GM12865 (cell line): ENCODE measurements at places on chromosomes 7 and 10.

GRCh38 chr10:89368129-89368528 is 9.7 kb upstream of the IFIT1B start:
- no peak for DNase-seq

GRCh38 chr7:132943645-132944044 is 138.2 kb downstream of the CHCHD3 start:
- no peak for DNase-seq

DNA sequence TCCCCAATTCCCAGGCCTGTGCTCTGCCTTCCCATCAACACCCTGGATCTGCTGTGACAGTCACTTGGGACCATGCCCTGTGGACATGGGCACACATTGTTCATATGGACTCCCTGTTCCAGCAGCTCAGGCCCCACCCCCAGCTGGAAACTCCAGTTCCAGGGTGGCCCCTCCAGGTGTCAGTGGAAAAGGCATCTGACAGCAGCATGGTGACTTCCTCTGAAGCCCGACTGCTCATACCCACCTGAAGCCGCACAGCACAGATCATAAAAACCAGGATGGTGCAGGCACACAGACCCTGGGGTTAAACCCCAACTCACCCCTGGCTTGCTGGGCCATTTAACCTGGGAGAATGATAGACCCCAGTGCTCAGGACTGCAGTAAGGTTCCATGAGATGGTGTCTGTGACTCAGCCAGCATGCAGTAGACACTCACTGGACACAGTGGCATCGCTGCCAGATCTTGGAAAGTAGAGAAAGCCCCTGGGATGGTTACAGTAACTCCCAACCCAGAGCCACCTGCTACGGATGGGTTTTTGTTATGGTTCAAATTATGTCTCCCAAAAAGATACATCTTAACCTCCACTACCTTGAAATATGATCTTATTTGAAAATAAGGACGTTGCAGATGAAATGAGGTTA is 72.6 kb upstream of the NANOS1 start:
- no peak for DNase-seq

DNA sequence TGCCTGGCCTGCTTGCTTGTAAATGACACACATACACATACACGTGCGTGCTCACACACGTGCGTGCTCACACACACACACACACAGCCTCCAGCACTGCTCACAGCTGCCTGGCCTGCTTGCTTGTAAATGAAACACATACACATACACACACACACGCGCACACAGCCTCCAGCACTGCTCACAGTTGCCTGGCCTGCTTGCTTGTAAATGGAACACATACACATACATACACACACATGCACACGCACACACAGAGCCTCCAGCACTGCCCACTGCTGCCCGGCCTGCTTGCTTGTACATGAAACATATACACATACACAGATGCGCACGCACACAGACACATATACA is 397.2 kb downstream of the PLXNA4 start:
- DNase-seq: no peak

DNA sequence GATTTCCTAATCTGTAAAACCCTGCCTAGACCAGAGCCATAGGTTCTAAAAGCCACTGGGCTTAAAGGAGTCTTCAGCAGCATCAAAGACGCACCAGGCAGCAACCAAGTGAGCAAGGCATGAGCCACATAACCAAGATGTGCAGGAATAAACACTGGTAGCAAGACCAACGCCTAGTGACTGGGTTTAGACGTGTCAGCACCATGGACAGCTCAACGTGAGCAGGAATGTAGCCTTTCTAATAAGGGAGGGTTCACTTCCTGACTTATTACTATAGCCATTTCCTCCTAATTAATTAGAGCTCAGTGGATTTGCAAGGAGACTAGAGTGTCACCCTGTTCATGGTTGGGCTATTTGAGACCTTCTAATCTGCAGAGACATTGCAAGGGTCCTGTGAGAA is 223.7 kb downstream of the LHFPL3 start:
- peak; percentile 55 for DNase-seq

DNA sequence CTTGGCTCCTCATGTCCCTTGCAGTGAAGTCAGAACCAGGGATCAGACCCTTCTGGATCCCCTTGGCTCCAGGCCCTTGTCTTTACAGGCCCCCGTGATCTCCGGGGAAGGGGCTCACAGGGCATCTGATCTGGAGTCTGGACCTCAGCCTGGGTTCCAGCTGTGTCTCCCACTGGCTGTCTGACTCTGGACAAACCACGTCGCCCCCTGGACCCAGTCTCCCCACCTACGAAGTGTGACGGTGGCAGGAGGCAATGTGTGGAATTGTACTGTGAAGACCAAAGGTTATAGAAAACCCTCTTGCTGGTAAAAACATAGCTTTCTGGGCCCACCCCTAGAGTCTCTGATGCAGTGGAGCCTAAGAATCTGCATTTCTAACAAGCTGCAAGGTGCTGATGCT is 15.5 kb upstream of the C10orf71 start:
- DNase-seq: no peak

- DNase-seq: no peak
These were observed 1360.6 kb upstream of the LRRTM3 start for GRCh38 chr10:65565246-65565645.

DNA sequence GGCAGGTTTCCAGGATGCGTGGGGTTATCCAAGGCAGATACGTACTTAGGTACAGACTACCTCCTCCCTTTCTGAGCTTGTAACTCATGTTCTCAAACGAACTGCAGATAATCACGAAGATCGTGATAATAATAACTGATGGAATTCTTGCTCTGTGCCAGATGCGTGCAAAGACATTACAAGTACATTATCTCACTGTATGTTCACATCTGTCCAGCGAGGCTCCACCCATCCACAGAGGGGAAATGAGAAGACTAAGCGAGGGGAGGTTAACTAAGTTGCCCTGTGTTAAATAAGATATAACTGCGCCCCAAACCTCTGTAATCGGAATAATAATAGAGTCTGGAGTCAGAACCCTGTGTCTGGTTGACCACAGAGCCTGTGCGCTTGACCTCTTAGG is 1.9 kb downstream of the GALNT17 start:
- no peak for DNase-seq

DNA sequence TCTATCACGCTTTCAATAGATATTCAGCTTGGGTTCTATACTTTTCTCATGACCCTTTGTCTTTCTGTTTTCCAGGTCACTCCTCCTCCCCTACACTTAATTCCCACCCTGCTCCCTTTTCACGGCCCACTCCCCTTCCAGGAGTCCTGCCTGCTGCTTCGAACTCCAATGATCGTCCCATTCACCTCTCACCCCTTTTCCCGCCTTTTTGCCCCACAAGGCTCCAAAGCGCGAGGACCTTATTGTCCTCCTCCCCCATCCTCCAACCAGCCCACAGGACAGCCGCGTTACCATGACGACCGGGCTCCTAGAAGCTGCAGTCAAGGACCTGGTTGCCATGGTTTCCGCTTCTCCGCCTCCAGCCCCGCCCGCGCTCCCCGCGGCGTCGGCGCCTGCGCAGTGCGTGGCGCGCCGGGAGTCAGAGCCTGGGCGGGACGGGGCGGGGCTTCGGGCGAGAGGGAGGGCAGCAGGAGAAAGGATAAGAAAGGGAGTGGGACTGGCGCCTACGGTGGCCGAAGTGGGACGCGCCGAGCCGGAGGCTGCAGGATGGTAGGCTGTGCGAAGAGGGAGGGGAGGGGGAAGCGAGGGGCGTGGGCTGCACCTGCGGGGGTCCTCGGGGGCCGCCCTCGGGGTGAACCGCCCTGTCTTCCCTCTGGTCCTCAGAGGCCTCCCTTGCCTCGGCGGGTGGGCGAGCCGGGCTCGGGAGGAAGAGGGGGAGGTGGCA is at the start of gene AP1S1:
AP1S1 (plus strand) TSS at position 508 of the 724 bp plus-strand sequence; CDS start at position 547, 39 bp downstream.
- peak; percentile 98 for DNase-seq

- DNase-seq: peak; percentile 64
These were observed 1.2 kb downstream of the TECPR1 start for GRCh38 chr7:98250789-98251188.

DNA sequence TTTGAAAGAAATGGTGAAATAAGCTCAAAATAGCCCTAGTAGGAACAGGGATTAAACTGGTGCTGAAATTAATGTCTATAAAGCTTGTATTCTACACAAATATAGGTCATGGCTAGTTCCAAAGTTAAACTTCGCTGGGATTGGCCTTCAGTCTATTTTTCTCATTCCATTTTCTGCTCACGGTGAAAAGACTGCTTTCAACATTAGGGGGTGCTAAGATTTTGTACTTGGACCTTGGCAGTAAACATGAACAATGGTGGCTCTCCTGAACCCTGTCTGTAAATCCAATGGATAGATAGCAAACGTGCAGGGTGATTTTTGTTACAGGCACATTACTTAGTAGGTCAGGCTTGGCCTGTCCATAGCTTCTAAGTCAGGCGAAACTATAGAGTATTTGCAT is 36.0 kb upstream of the RSU1 start:
- DNase-seq: peak; percentile 16

DNA sequence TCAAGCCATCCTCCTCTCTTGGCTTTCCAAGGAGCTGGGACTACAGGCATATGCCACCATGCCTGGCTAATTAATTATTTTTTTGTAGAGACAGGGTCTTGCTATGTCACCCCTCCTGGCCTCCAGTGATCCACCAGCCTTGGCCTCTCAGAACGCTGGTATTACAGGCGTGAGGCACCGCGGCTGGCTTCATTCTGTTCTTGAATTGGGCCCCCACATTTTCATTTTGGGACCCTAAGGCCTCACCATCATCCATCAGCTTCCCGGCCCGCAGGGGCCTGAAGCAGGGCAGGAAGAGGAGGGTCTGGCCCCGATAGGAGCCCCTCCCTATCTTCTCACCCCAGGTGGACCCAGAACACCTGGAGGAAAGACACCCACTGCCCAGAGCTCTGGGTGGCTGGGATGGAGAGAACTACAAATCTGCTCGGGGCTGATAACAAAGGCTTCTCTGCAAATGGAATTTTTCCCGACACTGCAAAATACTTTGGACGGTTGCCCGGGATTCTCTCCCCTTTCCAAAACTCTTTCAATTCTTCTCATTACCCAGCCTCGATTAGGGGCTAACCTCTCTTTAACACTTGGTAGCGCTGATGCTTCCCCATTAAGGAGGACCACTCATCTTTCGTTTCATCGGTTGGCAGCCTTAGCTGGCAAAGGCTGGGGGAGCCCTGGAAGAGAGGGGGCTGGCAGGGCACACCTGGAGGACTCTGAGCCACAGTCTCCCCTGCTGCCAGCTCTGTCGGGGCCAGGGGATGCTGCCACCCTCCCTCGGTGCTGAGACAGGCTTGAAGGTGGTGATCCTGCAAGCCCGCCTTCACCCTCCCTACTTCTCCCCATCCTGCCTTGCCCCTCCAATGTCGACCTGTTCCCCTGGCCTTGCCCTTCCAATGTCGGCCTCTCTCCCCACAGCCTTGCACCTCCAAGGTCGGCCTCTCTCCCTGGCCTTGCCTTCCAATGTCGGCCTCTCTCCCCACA is 81.0 kb upstream of the GNA12 start:
- no peak for DNase-seq

GRCh38 chr10:6866757-6867156 is 286.7 kb upstream of the PRKCQ start:
- no peak for DNase-seq

DNA sequence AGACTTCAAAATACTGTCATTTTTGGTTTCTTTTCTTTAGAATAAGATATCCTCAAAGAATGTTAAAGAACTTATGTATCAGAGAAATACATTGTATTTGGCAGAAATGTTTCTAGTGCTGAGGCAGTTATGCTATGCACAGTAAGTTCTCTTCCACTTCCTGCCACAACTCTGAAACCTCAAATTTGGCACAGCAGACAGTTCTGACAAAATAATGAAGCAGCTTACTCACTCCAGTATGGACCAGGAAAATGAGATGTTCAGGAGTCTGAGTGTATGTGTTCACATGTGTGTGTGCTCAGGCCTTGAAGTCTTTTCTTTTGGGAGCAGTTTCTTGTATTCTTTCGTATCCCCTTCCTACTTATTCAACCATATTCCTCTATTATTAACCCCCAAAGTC is 197.0 kb upstream of the AGK start:
- no peak for DNase-seq

- DNase-seq: no peak
These were observed 232.4 kb upstream of the MYO3A start for GRCh38 chr10:25701652-25702051.

DNA sequence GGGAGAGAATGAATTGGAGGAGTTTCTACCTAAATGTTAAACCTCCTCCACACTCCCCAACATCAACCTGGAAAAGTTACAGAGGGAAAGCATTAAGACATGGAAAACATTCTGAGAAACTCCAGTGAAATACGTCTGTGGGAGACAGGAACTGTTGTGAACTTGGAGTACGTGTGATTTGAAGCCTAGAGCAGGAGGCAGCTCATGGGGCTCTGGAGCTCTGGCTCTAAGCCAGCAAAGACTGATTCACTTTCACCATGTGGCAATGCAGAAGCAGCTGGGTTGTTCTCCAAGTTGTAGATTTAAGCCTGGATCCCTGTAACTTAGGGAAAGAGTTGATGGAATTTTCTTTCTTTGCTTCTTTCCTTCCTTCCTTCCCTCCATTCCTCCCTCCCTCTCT is 503.2 kb downstream of the NRG3 start:
- DNase-seq: no peak

DNA sequence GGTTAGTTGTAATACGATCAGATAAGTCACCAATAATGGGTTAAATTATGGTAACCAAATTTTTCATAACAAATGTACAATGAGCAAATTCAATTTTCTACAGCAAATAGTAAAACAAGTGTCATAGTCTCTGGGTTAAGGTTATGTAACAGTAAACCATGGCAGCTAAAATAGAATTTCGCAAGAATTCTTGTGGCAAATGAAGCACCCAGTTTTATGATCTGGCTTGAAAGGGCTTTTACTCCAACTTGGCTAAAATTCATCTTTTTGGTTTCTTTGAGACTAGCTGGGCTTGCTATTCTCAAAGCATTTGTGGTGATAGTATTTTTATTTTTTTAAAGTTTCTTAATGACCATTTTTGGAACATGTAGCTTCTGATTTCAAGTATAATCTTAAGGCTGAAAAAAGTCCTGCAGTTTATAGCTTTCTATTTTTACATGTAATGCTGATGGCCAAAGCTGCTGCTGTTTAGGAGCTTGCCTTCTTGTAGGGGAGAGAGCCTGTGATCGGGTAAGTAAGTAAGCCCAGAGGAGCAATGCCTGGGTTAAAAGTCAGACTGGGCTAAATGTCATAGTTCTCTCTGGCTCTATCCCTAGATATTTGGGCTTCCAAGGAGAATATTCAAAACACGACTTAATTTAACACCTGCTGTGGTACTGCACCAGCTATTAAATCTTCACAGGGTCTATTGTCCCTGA is 55.5 kb upstream of the SYPL1 start:
- DNase-seq: no peak

GRCh38 chr10:34475786-34476185 is 339.3 kb downstream of the PARD3 start:
- DNase-seq: no peak

GRCh38 chr7:71019706-71020105 is 112.2 kb upstream of the GALNT17 start:
- no peak for DNase-seq

DNA sequence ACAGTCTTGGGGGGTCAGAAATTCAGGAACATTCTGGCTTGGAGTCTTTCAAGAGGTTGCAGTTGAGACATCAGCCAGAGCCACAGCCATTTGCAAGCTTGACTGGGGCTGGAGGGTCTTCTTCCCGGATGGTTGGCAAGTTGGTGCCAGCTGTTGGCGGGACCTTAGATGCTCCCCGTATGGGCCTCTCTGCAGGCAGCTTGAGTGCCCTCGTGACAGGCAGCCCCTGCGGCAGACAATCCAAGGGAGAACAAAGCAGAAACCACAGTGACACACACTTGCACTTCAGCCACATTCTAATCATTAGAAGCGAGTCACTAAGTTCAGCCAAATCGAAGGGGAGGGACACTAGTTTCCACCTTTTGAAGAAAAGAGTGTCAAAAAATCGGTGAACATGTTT is 59.4 kb upstream of the MXI1 start:
- DNase-seq: no peak

- DNase-seq: no peak
These were observed 4.0 kb upstream of the NKX2-3 start for GRCh38 chr10:99528494-99529441.

- DNase-seq: no peak
These were observed 176.8 kb upstream of the AGR3 start for GRCh38 chr7:17058568-17058967.
